ENCODE measurements at places on chromosomes 11 and 22.

DNA sequence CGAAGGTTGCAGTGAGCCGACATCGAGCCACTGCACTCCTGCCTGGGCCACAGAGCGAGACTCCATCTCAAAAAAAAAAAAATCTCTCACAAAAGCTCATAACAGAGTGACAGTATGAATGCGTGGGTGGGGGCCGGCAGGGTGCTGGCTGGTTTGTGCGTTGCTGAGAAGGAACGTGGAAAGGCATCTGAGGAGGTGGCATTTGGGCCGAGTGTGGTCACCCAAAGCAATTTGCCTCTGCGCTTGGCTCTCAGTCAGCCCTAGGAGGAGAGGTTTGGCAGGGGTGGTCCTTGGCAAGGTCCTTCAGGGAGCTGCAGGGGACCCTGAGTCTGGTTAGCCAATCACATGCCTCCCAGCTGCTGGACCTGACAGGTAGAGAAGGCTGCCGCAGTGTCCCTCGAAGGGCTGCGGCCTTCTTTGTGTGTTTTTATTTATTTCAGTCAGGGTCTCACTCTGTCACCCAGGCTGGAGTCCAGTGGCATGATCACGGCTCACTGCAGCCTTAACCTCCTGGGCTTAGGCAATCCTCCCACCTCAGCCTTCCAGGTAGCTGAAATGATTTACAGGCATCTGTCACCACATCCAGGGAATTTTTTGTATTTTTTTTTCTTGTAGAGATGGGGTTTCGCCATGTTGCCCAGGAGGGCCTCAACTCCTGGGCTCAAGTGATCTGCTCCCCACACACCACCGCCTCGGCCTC lies 23.5 kb upstream of the OSBPL5 start:
- no peak for DNase-seq

GRCh38 chr11:26276798-26277424 lies 55.0 kb upstream of the ANO3 start:
- DNase-seq: no peak

GRCh38 chr11:41175304-41175972 lies 284.0 kb downstream of the LRRC4C start:
- DNase-seq: no peak

DNA sequence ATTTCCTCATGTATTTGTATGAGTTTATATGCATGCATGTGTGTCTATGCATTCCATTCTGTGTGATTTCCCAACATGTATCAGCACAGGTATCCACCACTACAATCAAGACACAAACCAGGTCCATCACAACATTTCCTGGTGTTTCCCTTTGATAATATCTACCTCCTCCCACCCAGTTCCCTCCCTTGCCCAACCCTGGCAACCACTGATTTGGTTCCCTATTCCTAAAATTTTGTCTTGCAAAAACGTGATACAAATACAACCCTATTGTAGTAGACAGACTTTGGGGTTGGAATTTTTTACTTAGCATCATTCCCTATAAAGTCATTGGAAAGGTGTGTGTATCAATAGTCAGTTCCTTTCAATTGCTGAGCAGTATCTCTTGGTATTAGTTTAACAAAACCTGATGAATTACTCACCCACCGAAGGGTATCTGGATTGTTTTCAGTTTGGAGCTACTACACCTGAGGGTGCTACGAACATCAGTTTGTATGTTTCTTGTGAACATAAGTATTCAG lies 51.8 kb upstream of the IGLL5 start:
- DNase-seq: no peak
